ENCODE measurements at places on chromosomes 7 and 10. TPM values are rescaled to one million over a fixed set of nuclear protein-coding genes. Genes with fewer than 3 reads are reported as not detected.

- DNase-seq, result no peak
These were observed 5.0 kb downstream of the PDZD8 start for GRCh38 chr10:117370205-117370604.

- no peak for DNase-seq
These were observed 293.5 kb upstream of the AKR1E2 start for GRCh38 chr10:4532467-4532866.

DNA sequence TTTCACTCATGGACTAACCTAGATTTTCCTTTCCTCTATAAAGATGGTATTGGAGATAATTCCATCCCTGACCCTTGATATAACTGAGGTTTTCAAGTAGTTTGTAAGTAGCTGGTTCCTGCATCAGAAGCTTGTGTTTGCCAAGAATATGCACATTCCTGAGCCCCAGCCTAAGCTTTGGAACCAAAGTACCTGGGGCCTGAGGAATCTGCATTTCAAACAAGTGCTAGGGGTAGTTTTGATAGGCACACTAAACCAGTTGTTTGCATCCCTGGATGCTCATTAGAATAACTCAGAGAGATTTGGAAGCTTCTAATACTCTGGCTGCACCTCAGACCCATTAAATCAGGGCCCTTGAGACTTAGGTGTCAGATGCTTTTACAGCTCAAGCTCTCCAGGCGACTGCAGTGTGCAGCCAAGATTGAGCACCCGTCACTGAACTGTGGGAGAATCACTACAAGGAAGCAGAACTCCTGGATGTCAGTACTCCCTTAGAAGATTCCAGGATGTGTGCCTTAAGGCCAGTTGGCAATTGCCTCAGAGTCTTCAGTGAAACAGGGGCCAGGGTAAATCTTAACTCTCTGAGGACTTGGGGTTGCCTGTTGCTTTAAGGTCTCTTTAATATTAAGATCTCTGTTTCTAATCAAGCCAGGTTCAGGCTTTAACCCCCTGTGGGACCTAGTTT is 565.0 kb downstream of the REEP3 start:
- DNase-seq, result peak; percentile 29

DNA sequence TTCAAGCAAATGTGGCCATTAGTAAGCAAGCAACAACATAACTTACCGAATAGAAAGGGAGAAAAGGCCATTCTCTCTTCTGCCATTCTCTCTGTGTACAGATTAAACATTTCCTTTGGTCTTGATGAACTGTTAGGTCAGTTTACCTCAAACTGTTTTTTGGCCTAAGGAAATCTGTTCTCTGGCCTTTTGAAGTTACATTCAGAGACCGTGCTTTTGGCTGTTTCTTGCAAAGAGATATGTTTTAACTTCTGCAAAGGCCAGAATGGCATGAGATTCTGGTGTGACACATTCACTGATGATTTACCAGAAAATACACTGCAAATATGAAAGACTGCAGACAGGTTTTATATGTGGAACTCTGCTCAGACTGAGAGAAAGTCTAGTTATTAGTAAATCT is 22.2 kb downstream of the AHR start:
- no peak for DNase-seq

DNA sequence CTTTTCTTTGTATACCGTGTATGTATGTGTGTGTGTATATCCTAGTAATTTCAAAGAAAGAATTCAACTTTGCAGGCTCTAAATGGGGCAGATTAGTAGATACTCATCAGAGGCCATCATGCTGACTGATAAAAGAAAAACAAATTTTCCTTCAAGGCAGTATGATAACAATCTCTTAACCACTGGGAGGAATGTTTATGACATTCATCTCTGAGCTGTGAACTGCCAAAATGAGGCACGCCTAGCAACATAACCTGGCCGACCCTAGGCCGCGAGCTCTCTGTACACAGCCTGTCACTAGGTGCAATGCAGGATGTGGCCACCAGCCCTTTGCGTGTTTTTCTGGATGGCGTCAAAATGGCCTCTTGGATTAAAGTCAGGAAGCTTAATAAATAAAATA is 343.7 kb upstream of the GALNT17 start:
- DNase-seq, result no peak

OR6B1 gene
- total RNA-seq, result not detected

DNA sequence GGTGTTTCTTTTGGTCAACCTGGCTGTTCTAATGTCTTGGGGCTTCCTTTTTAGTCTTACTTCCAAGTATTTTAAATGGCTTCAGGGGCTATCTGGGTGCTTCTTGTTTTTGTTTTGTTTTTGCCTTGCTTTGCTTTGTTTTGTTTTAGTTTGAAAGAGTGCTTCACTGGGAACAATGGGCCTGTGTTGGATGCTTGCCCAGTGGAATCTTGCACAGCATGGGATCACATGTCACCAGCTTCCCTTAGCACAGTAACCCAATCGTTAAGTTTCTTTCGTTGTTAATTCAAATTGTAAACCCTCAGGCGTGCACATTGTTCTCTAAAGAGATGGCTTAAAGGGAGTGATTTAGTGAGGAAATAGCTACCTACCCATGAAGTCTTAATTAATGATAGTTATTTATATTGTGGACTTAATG is 8.9 kb downstream of the COL17A1 start:
- no peak for DNase-seq

DNA sequence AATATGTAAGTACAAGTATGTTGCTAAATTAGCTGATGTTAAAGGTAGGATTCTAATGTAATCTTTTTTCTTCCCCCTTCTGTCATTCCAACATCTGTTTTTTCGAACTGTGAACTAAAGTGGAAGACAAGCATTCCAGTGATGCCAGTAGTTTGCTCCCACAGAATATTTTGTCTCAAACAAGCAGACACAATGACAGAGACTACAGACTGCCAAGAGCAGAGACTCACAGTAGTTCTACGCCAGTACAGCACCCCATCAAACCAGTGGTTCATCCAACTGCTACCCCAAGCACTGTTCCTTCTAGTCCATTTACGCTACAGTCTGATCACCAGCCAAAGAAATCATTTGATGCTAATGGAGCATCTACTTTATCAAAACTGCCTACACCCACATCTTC is 62.7 kb downstream of the WAC start:
- DNase-seq, result no peak

DNA sequence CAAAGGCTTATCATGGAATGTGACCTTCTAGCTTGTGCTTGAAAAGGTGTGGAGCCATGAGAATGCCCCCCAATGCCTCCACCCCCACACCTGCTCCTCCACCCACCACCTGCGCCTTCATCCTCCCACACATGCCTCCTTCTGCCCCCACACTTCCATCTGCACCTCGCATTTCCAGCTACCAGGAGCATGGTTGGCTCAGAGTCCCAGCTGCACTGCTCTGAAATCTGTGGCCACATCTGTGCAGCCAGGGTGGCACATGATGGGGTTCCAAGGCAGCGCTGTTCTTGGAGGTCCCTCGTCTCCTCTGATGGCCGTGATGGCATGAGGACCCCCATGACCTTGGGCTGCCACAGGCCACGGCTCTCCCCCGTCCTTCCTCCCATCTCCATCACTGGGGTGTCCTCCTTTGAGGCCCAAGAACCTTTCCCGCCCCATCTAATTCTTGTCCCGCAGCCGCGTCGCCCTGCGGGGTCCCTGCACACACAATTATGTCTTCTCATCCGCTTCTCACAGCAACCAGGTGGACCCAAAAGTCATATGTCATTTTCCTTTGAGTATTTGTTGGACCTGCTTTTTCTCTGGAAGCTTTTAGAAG is 40.6 kb upstream of the CNPY1 start:
- DNase-seq, result no peak

- no peak for DNase-seq
These were observed 55.3 kb upstream of the ADO start for GRCh38 chr10:62749093-62749683.

GRCh38 chr7:136877990-136878389 is 9.5 kb downstream of the CHRM2 start:
- DNase-seq, result no peak

- DNase-seq, result peak; percentile 84
These were observed 128.7 kb downstream of the COBL start for GRCh38 chr7:51187941-51188340.

GRCh38 chr7:121473645-121474300 is 77.7 kb upstream of the FAM3C start:
- no peak for DNase-seq

GRB10 gene
- 66.0 TPM for total RNA-seq

DNA sequence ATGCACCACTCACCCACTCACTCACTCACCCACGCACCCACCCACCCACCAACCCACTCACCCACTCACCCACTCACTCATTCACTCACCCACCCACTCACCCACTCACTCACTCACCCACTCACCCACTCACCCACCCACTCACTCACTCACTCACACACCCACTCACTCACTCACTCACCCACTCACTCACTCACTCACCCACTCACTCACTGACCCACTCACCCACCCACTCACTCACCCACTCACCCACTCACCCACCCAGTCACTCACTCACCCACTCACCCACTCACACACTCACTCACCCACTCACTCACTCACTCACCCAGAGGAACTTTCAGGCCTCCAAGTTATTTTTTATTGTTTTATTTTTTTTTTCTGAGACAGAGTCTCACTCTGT is 93.1 kb upstream of the MKI67 start:
- DNase-seq, result no peak

- no peak for DNase-seq
These were observed 115.1 kb downstream of the PON1 start for GRCh38 chr7:95209276-95209675.

HMX2 gene
- total RNA-seq, result 1.4 TPM

- DNase-seq, result no peak
These were observed 446.3 kb upstream of the POT1 start for GRCh38 chr7:125375942-125376341.

Data from WTC11 (cell line).